ENCODE measurements at places on chromosomes 5 and 9. TPM values are rescaled to one million over a fixed set of nuclear protein-coding genes. Genes with fewer than 3 reads are reported as not detected.

The DOK3 gene
- total RNA-seq, result 8.4 TPM

The TSSK1B gene
- total RNA-seq, result 0.30 TPM

The SLC36A3 gene
- not detected for total RNA-seq

The FOXD4L5 gene
- 0.09 TPM for total RNA-seq

The GABRA1 gene
- total RNA-seq, result not detected

The MARCOL gene
- not detected for total RNA-seq
